ENCODE measurements at places on chromosomes 5 and 9.

GRCh38 chr9:110427497-110428104 lies 89.9 kb upstream of the TXNDC8 start:
- peak; percentile 39 for DNase-seq

DNA sequence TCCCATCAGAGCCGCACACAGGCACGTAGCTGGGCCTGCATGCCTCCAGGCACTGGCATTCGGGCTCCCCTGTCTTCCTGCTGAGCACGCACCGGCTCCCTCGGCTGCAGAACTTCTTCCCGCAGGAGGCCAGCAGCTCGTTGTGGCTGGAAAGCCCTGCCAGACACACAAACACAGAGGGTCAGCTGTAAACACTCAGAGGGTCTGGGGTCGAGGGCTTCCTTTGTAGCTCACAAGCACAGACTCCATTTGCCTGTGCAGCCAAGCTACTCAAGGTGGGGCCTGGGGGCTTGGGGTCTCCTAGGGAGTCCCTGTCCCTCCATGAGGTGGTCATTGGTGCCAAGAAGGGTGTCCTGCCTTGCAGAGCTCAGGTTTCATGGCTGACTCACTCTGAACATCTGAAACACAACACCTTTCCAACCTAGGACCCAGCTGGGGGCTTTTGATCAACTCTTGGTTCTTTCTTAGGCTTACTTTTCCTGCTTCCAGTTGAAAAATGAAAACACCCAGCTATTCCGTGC lies 211.4 kb downstream of the FSTL4 start:
- no peak for DNase-seq

GRCh38 chr5:1190837-1191239 lies 10.6 kb upstream of the SLC6A19 start:
- DNase-seq: no peak

DNA sequence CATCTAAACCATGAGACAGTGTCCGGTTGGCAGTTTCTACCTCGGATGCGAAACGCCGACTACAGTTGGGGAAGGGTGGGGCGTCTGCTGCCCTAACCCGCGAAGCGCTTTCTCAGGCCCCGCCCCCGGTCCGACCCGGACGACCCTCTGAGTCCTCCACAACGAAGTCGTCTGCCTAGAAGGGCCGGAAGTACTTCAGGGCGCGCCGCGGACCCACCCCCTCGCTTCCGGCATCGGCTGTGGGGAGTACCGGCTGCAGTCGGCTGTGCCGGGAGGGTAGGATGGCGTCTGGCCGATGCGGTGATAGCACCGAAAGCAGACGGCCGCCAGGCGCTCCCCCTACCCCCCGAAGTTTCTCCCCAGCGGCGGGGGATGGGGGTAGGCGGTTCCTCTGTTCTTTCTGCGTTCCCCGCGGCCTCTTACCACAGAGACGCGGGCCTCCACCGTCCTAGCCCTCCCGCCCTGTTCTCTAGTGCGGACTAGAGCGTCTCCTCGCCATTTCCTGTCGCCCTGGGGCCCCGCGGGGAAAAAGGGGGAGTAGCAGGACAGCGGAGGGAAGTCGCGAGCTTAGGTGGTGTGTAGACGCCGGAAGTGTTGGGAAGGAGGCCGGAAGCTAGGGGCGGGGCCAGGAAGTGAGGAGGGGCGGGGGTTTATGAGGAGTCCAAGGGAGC lies at the start of gene TRIM41:
TRIM41 (plus strand) TSS at position 224 of the 671 bp plus-strand sequence. CDS start 719 bp downstream, outside the sequence.
- DNase-seq: no peak

DNA sequence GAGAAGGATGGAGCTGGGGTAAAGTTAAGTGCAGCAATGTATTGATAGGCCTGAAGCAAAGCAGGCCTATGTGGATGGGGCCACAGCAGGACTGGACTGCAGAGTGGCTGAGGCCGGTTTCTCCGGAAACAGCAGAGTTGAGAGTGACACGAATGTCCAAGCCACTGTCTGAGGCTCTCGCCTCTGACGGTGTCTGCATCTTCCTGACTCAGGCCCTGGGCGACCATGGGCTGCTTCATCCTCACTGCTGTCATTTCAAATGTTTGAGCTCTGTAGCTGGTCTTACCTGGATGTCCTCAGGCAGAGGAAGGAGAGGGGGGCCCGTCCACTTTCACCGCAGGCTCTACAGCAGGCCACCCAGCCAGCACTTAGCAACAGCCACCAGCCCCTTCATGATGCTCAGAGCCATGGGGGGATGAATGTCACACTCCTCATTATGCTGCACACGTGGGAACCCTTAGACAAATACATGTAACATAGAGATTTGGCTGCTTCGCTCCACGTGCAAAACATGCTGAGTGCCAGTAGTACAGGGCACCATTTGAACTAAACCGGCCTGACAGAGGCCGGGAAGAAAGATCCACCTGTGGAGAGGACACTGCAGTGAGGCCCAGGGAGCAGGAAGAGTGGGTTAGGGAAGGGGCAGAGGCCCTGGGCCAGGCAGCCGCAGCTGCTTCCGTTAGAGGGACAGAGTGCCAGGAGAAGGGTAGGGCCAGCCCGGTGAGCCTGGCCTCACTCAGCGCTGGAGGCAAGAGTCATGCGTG lies 31.7 kb upstream of the NXNL2 start:
- DNase-seq: no peak

DNA sequence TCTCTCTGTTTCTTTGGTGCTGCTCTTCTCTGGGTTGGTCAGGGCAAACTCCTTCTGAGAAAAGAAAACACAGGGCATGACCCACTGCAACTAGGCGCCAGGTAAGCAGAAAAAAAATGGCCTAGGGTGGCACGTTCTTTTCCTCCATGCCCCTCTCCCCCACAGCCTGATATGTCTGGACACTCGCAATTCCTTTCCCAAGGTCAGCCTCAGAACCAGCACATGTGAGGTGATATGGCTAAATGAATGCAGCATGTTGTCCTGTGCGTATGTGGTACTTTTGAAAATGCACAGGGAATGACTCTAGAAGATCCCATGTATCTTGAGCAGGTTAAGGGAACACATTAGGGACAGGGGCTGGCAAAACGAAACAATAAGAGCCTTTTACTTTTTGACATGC lies 77.0 kb downstream of the SIL1 start:
- no peak for DNase-seq
